ENCODE measurements at places on chromosomes 11 and 22.

GRCh38 chr11:86182976-86183584 lies 61.5 kb upstream of the EED start:
- no peak for DNase-seq

GRCh38 chr11:100940111-100940510 lies 189.5 kb downstream of the PGR start:
- no peak for DNase-seq

GRCh38 chr11:67113231-67113721 lies 5.8 kb upstream of the KDM2A start:
- DNase-seq: no peak

- no peak for DNase-seq
These were observed 29.0 kb upstream of the PHLDA2 start for GRCh38 chr11:2958251-2958650.

DNA sequence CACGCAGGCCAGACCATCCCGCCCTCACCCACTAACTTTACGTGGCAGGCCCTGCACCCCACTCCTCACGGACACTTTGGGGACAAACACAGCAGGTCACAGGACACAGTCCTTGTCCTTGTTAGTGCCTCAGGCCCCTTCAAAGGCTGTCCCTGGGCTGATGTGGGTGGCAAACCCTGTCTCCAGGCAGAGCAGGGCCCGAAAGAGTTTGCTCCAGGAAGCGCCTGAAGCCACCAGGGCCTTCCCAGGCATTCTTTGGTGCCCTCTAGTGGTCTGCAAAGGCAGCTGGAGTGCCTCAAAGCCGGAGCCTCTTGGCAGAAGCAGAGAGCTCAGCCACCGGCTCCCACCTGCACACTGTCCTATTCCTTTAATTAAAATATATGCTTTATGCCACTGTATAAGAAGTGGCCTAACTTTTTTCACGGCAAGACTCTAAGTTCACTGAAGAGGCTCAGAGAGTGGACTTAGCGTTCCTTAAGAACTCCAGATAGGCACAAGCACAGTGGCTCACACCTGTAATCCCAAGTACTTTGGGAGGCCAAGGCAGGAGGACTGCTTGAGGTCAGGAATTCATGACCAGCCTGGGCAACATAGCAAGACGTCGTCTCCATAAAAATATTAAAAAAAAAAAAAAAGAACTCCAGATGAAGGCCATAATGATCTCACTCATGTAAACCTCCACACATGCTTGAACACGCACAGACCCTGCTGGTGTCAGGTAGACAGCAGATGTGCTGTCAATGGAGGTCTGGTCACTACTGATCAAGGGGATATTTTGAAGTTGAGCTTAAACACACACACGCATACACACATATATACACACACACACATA lies 11.1 kb downstream of the TXN2 start:
- no peak for DNase-seq

- no peak for DNase-seq
These were observed 1.7 kb downstream of the PICALM start for GRCh38 chr11:86067009-86067850.

GRCh38 chr11:78417175-78417887 lies at the start of gene GAB2:
Gene GAB2 (minus strand): TSS chr11:78417820. CDS start chr11:78417720, 100 bp downstream.
- DNase-seq: no peak

DNA sequence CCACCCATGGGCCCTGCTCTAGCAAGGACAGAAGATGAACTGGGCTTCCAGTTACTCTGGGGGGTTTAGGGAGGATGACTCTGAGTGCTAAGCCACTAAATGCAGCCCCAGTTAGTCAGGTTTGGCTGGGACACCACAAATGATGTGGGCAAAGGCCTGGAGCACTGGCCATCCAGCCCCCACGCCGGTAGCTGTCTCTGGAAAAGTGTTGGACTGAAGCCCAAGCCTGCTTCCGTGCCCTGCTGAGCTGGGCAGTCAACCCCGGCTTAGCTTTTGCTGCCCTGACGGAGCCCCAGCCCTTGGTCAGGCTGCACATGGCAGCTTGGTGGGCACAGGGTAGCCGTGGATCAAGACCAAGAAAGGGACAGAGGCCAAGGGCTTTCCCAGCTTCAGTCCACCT lies 5.7 kb upstream of the GSTP1 start:
- DNase-seq: no peak
